Bronchial epithelial cell (primary cell): ENCODE measurements at places on chromosomes 4 and X. TPM values are rescaled to one million over a fixed set of nuclear protein-coding genes. Genes with fewer than 3 reads are reported as not detected.

- DNase-seq = no peak
Measured at GRCh38 chrX:79592259-79592658, 225.1 kb upstream of the ITM2A start.

DNA sequence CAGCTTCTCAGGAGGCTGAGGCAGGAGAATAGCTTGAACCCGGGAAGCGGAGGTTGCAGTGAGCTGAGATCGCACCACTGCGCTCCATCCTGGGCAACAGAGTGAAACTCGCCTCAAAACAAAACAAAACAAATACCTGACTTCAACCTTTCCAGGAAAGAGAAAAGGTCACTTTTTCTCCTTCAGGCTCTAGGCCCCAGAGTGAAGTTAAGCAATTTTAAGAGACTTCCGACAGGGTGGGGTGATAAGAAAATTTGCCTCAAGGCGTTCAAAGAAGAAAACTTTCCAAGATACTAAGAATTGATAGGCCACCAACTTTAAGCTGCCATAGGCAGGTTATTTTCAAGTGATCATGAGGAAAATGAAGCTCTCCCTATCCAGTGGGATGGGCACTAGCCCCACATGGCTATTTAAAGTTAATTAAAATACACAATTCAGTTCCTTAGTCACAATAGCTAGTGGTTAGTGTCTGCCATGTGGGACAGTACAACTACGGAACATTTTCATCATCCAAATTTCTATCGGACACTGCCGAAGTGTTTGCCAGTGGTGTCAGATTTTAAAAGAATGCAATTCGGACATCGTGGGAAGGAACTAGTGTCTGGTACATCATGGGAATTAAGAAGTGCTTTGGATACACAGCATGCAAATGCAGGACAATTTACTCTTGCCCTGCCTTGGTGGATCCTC is 33.0 kb downstream of the SMS start:
- no peak for DNase-seq

DNA sequence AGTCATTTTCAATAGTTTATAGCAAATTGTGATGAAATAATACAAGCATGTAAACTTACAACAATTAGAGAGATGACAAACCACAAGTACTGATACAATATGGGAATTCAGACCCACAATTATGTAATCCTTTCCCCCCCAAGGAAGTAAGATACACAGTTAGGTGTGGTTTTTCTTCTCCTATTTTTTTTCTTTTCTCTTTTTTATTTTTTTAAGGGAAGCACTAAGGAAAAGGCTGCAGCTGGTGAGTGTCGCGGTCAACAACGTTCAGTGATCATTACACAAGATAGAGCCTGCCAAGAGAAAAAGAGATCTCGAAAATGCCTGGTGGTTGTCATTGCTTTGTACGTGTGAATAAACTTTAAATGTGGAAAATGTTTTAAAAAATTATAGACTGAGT is 9.8 kb downstream of the NDNF start:
- peak; percentile 39 for DNase-seq

DNA sequence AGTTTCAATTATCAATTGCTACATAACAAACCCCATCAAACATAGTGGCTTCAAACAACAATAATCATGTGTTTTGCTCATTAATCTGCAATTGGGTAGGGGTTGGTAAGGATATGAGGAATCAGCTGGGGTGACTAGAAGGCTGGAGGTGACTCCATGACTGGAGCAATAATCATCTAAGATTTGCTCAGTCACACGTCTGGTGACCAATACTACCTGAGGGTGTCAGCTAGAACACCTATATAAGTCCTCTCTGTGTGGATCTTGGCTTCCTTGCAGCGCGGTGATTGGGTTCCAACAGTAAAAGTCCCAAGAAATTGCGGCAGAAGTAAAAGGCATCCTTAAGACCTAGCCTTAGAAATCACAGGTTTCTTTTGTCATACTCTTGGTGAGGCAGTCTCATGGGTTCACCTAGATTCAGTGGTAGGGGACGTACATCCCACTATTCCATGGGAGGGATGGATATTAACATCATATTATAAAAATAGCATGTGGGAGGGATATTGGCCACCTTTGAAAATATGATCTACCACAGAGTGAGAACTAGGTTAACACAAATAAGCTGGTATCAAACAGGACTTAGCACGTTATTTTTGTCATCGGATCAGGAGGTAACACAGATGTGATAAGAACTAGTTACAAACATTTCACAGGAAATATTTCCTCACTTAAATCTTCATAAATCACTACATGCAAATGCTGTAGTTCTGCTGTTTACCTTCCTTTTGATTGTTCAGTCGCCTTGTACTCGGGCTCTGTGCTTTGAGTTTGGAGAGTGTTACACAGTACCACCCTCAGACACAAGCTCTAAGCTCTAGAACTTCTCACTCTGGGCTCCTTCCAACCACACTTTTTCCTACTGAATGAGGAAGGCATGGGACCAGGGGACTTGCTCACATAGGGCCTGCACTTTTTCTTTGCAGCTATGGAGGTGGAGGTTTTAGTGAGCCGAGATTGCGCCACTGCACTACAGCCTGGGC is 78.3 kb downstream of the LARP7 start:
- DNase-seq = no peak

DNA sequence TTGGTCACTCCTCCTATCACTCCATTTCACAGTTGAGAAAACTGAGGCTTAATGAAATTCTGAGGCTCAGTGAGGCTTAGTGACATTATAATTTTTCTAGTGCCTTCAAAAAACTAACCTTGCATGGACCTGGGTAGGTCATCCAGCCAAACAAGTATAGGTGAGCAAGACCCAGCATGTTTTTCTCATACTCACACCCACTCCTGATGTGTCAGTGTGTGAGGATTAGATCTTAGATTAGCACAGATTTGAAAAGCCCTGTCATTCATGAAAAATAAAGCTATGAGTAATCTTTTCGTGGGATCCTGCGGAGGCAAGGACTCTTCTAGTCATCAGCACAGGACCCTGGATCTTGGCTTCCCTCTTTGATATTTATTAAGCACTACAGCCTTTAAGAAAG is 146.7 kb downstream of the CHIC2 start:
- DNase-seq = peak; percentile 99

GRCh38 chr4:45741897-45742296 is 382.0 kb downstream of the GABRG1 start:
- no peak for DNase-seq

- no peak for DNase-seq
Measured at GRCh38 chr4:74638689-74639088, 155.6 kb downstream of the BTC start.

DNA sequence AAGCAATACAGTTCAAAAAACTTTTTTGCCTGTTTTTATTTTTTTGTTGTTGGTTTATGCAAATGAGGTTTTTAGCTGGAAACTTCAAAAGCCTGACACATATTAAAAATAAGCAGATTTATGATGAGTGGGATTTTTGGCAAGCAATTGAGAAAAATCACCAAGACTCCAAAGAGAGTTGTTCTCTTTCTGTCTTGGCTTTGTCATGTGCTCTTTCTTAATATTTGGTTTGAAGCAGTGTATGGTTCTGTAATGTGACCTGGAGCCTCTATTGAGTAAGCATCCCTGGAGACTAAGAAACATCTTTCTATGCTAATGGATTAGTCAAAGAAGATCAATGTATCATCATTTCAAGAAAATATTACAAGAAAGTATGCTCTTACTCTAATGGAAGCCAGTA is 11.7 kb downstream of the TRIM2 start:
- no peak for DNase-seq

- DNase-seq = peak; percentile 80
Measured at GRCh38 chr4:11634283-11634682, 205.6 kb upstream of the HS3ST1 start.

- no peak for DNase-seq
Measured at GRCh38 chrX:132171478-132171877, 43.7 kb upstream of the FRMD7 start.

DNA sequence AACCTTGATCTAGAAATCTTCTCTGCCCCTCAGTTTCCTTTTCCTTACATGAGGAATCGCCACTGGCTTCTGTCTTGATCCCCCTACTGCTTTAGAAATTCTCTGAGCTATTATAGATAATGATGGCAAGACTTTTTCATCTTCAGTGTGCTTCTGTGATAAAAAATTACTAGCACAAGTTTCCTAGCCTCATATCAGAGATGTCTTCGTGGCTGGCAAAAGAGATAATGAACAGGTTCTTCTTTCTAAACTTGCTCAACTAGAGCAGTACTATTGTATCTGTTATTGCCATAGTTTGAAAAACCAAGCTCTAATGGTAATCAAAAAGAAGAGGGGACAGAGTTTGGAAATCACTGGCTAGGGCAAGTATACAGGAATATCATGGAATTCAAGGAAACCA is 4.1 kb upstream of the PDGFC start:
- DNase-seq = no peak

DNA sequence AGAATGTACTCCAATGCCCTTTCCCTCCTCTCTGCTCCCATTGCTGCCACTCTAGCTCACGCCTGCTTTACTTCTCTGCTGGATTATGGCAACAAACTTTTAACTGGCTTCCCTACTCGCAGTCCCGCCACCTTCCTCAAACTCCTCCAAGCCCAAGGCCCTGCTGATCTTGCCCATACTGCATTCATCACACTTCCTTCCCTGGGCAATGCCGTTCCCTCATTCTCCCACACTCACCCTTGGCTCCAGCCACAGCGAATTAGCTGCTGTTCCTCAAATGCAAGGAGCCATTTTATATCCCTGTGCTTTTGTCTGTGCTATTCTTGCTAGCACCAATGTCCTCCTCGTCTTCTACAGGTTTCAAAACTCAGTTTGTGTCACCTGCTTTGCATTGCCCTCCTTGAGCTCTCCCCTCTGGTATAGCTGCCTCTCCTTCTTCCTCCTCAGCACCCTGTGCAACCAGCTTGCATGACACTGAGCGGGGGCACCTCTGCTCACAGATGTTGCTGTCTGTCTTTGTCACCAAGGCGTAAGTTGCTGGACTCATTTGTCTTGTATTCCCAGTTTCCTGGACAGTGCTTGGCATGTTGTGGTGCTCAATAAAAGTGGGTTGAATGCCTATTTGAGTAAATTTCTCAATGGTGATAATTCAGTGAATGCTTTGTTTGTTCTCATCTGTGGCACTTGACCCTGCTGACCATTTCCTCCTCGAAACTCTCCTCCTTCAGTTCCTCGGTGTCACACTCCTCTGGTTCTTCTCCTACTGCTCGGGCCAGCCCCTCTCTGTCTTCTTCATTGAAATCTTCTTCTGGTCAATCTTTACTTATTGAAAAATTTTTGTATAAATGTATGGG is 22.4 kb upstream of the MGST2 start:
- no peak for DNase-seq

DNA sequence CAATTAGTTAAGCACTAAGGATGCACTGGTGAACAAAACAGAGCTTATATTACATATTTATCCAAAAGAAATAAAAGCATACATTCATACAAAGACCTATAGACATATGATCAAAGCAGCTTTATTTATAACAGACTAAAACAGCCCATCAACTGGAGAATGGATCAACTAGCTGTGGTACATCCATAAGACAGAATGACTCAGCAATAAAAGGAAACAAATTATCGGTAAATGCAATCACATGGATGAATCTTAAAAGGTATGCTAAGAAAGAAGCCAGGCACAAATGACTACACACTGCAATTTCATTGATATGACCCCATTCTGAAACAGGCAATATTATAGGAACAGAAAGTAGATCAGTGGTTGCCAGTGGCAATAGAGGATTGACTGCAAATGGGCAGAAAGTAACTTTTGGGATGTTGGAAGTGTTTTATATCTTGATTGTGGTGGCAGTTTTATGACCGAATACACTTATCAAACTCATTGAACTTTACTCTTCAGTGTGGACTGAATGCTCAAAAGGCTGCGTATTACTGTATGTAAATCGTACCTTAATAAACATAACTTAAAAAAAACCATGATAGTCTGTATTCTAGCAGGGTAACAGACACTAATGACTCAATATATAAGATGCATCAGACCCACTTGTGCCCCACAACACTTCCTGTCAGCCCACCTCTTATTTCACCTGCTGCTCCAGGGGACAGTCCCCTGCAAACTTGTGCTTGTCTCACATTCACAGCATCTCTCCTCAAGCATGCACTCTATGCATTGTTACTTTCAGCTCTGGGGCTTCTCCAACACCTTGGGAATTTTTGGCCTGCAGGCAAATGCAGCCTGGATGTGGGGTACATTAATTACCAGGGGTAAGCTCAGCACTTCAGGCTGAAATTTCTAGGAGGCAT is 59.1 kb downstream of the MID1IP1 start:
- no peak for DNase-seq

- DNase-seq = no peak
Measured at GRCh38 chrX:109184506-109185139, 297.3 kb downstream of the GUCY2F start.

- no peak for DNase-seq
Measured at GRCh38 chr4:118935819-118936218, 47.2 kb downstream of the SYNPO2 start.

DNA sequence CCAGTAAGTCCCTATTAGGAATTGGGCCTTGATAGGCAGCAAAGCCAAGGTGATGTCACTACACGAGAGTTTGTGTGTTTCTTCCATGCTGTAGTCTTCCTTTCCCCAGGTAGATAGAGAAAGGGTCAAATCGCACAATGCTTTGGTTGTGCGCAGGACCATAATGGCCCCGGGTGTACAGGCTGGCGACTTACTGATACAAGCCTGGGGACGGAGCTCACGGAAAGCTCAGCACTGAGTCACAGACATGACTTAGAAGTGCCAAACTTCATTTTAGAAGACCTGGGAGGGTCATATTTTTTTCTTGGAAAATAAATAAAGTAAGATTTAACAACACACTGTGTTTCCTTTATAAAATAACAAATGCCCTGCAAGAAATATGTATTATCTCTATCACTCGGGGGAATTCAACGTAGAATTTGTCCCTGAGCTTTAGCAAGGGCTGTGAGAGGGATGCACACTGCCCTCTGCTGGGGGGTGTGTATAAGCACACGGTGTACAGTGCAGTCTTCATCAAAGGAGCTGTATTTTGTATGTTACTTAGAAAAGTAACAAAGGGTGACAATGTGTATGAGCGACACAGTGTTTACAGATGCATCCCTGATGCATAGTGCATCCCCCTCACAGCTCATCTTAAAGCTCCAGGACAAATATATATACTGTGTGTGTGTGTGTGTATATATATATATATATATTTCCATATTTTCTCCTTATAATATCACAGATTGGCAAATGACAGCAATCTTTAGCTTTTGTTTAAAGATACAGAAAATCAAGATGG is 254.5 kb upstream of the VEGFC start:
- DNase-seq = peak; percentile 68

MAGEB4 gene
- total RNA-seq = not detected in 2 replicates

GATA1 gene
- not detected in 2 replicates for total RNA-seq

ZNF711 gene
- 2.6 and 3.1 TPM in 2 replicates for total RNA-seq

MMRN1 gene
- total RNA-seq = under 0.01 TPM in 1 of 2 replicates, not detected in the other

ARHGAP10 gene
- 8.4 and 11.3 TPM in 2 replicates for total RNA-seq

HSFX1 gene
- 0.53 and 0.77 TPM in 2 replicates for total RNA-seq

STPG2 gene
- 0.13 TPM in 1 of 2 replicates, not detected in the other for total RNA-seq

ATP7A gene
- 2.4 and 3.1 TPM in 2 replicates for total RNA-seq

TMEM35A gene
- not detected in 2 replicates for total RNA-seq

EOLA2 gene
- total RNA-seq = 21.9 and 38.0 TPM in 2 replicates
